Adrenal gland (tissue), 19 donors: ENCODE measurements at places on chromosomes 16 and 17. TPM values are rescaled to one million over a fixed set of nuclear protein-coding genes. Genes with fewer than 3 reads are reported as not detected.

GRCh38 chr16:46568472-46569230 is 52.5 kb downstream of the SHCBP1 start:
- DNase-seq, result no peak

DNA sequence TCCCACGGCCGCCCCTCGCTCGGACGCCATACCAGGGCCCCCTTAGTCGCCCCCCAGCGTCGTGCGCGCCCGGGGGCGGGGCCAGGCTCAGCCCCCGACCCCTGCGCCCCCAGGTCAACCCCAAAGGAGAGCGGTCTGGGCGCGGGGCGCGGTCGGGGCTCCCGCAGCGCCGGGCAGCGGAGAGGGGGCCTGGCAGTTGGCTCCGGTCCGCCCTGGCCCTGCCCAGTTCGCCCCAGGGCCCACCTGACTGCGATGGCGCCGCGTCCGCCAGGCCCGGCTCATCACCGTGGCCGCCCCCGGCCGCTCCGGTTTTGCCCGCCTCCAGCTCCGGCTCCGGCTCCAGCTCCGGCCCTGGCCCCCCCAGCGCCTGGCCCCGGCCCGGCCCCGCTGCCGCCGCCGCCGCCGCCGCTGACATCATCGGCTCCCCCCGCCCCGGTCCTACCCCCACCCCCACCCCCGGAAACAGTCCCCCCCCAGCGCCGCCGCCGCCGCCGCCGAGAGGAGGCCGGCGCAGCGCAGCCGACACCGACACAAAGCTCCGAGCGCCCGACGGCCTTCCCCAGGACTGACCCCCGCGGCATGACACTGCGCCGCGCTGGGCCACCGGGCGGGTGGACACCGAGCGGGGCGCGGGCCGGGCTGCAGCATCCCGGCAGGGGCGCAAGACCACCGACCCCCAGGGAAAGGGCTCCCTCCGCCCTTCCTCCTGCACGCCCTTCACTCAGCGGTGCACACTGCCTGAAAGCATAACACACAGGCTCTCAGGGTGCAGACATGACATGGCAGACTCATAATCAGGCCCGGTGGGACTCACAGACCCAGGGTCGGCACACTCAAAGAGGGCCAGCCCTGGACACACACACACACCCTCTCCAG is at the start of gene ZBTB4:
Gene ZBTB4 (minus strand): TSS at position 419 of the 876 bp plus-strand sequence. CDS start 12,830 bp downstream, outside the sequence.
- peak; percentile 71 for DNase-seq

DNA sequence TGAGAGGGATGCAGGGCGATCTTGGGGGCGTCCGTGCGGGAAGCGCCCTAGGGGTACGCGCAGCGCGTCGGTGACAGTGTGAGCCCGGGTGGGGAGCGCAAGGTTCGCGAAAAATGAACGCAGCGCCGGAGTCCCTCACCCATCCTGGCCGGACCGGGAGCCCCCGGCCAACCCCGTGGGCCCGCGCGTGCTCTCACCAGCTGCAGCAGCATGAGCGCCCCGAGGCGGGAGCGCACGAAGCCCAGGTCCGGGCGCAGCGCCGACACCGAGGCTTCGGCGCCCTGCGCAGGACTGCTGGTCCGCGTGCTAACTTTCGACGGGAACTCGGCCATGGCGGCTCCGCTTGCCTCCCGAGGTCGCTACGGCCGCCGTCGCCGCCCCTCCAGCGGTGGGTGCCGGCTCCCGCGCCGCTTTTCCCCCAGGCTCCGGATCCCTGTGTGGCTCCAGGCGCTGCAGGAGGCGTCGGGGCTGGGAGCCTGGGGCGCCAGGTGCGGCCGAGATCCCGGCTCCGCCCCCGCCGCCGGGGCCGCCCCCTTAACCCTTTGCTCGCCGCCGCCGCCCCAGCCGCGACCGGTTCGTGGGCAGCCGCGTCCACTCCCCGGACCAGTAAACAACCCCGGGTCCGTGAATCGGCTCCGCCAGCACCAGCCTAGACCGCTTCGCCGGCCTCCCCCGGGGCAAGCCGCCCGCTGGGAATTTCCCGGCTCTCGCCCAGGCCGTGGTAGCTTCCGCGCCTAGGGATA is at the start of gene PLLP:
Gene PLLP (minus strand): TSS at position 464 of the 743 bp plus-strand sequence. CDS start 132 bp downstream, at position 332.
- no peak for DNase-seq

DNA sequence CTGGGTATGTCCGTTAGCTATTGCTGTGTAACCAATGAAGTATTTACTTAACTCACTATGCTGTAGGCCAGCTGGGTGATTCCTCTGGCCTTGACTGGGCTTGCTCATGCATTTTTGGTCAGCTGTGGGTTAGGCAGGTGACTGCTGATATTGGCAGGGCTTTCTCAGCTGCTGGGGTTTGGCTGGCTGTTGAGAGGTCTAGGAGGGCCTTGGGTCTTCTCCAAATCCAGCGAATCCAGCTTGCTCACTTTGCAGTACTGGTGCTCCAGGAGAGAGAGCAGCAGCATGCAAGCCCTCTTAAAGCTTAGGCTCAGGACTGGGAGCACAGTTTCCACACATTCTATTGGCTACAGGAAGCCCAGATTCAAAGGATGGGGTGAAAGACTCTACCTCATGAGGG is 270.1 kb downstream of the PHKB start:
- peak; percentile 55 for DNase-seq

GRCh38 chr16:67528870-67529581 is 397 bp downstream of the RIPOR1 start:
- no peak for DNase-seq

The CDT1 gene
- polyA plus RNA-seq, result 0.44 TPM

The SLC5A11 gene
- not detected for polyA plus RNA-seq

The CACNG1 gene
- polyA plus RNA-seq, result 0.97 TPM
